ENCODE measurements at places on chromosomes 4 and X.

- DNase-seq, result no peak
Observed at GRCh38 chr4:79603681-79604080, 195.7 kb upstream of the GK2 start.

DNA sequence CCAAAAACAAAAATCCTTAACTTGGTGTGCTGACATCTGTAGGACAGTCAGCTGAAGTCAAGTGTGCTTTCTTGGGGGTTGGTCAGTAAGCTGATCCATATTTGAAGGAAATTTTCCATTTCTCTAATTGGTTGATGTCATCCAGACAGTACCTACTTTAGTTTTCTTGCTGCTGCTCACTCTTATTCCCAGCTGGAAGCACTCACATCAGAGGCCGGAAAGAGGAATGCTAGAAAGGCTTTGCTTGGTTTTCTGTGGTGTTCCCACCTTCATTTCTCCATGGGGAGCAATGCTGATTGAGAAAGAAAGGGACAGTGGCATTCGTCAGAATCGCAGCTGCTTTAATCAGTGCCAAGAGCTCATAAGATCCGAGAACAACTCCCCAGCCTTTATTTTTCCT lies 227.0 kb downstream of the C4orf33 start:
- DNase-seq, result no peak

- no peak for DNase-seq
Observed at GRCh38 chrX:109475174-109475891, 6.6 kb downstream of the GUCY2F start.

DNA sequence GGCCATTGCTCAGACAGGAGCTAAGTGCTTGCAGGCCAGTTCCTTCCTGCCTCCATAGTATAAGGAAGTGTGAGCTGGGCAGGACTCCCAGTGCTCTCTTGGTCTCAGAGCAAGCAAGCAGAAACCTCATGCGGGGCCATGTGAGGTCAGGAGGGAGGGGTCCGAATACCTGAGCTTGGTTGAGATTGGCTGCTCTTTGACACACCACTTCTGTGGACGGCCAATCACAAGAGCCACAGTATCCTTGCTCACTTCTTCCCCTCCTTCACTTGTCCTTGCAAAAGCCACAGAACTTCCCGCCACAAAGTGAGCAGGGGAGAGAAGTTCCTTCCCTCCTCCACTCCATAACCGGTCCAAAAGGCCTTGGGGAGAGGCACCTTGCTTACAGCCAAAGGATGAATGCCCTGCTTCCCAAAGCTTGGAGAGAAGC lies 56.7 kb downstream of the PRPS1 start:
- DNase-seq, result no peak

GRCh38 chr4:89640620-89641366 lies 196.2 kb downstream of the SNCA start:
- no peak for DNase-seq
